ENCODE measurements at places on chromosomes 3 and 15.

DNA sequence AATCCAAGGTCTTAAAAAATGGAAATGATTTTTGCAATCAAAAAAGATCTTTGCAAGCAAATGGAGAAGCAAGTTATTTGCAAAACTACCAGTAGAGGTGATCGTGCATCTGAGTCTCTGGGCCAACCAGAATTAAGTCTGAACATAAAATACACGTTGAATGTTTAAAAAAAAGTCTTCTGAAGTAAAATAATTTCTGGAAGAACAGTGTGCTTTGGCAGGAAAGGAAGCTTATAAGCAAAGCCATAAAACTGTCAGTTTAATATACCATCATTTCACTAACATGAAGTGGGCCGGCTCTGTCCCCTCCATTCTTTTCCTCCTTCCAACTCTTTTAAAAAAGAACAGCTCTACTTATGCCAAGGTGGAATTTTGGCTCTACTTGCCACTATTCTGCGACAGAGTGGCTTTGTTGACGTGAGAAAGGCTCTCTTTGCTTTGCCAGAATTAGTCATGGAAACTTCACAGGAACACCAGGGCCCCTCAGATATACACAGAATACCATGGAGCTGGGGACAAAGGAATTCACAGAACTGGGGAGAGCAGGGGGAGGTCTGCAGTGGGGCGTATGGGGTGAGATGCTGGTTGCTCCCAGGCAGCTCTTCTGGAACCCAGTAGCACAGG lies 29.8 kb downstream of the FSTL1 start:
- no peak for DNase-seq

GRCh38 chr3:64815789-64816188 lies 128.0 kb upstream of the ADAMTS9 start:
- no peak for DNase-seq

GRCh38 chr3:61901496-61901895 lies 340.1 kb downstream of the PTPRG start:
- DNase-seq: no peak

GRCh38 chr3:183253528-183254486 lies 754 bp downstream of the B3GNT5 start:
- DNase-seq: peak; percentile 23

GRCh38 chr3:147509448-147509847 lies 100.3 kb downstream of the ZIC1 start:
- no peak for DNase-seq

GRCh38 chr3:36697229-36698001 lies 66.9 kb downstream of the DCLK3 start:
- no peak for DNase-seq

- no peak for DNase-seq
Measured at GRCh38 chr3:191246630-191247029, 47.6 kb downstream of the OSTN start.

- DNase-seq: no peak
Measured at GRCh38 chr15:74627766-74628165, 12.1 kb downstream of the CLK3 start.

- no peak for DNase-seq
Measured at GRCh38 chr15:73799466-73799865, 46.3 kb upstream of the INSYN1 start.

- no peak for DNase-seq
Measured at GRCh38 chr15:69853544-69853951, 244.2 kb downstream of the TLE3 start.

DNA sequence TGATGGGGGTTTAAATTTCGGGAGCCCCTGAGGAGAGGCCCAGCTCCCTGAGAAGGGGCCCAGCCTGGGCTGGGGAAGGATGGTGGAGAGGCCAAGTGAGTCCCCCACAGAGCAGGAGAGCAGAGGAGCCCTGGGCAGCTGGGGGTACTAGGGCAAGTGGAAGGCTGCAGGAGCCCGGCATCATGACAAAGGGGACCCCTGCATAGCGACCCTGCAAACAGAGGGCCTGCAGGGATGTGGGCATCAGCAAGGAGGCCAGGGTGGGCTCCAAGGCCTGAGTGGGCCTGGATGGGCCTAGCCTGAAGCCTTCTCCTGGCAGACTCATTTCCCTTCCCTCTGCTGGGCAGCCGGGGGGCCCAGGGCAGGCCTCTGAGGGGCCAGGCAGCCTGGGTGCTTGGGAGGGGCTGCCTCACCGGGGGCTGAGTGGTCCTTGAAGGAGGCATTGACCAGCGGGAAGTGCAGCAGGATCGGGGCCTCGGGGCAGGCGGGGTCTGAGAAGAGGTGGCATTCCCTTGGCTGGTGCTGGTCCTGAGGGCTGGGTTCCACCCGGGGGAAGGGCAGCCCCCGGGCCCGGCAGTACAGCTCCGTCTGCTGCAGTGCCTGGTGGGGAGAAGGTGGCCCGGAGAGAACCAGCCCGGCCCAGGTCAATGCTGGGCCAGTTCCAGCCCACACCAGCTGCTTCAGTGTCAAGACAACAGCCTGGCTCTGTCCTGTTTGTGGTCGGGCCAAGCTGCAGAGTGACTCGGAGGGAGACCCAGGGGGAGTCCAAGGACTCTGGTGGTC lies 24.7 kb downstream of the PLA2G4D start:
- no peak for DNase-seq

DNA sequence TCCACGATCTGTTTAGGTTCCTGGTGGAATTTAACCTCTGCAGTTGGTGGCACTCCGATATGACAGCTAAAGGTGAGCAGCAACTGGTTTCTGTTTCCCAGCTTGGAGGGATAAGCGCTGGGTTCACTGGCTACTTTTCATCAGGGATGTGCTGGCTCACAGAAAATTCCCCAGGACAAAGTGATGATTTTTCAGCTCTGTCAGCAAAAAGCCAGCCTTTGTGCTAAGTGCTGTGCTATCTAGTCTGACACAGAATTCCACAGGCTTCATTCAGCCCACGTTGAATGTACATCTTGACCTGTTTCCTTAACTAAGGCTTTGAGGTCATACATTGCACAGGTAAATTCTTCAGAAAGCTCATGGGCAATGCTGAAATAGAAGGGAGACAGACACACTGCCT lies 81.5 kb upstream of the LRTM1 start:
- DNase-seq: no peak

DNA sequence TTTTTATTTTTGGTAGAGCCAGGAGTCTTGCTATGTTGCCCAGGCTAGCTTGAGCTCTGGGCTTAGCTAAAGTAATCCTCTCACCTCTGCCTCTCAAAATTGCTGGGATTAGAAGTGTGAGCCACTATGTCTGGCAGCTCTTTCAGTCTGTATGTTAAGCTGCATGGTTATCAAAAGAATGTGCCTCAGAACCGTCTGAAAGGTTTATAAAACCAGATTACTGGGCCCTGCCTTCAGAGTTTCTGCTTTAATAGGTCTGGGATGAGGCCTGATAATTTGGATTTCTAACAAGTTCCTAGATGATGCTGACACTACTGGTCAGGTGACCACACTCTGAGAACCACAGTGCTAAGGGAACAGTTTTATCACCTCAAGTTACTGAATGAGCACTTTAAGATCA lies 34.6 kb downstream of the SENP5 start:
- DNase-seq: no peak

GRCh38 chr3:151838574-151839312 lies 24.8 kb downstream of the AADAC start:
- peak; percentile 50 for DNase-seq

Data from CD4-positive, alpha-beta T cell treated with Interleukin-17A for 1 hour (primary cell).